Activated CD4-positive, CD25-positive, alpha-beta regulatory T cell (primary cell): ENCODE measurements at places on chromosomes 16 and 17.

- DNase-seq: no peak
These were observed 171.6 kb upstream of the TNRC6C start for GRCh38 chr17:77786740-77787505.

DNA sequence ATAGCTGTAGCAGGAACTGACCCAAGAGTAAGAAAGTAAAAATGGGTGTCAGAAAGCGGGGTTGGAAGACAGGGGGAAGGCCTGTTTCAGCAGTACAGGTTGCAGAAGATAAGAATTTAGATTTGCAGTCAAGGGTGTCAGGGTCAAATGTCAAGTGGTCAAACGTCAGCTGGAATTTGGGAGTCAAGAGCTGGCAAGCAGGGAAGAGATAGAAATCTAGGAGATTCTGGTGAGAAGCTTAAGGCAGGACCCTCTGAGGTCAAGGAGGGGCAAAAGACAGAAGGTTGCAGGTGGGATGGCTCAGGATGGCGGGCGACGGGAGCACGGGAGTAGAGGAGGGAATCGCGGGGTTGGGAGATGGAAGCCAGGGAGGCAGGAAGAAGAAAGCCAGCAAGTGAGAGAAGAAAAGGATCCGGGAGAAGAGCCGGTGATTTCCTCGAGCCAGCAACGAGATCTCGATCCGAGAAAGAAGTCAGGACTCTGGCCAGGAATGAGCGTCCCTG lies 335 bp downstream of the SLC25A35 start:
- DNase-seq: no peak

DNA sequence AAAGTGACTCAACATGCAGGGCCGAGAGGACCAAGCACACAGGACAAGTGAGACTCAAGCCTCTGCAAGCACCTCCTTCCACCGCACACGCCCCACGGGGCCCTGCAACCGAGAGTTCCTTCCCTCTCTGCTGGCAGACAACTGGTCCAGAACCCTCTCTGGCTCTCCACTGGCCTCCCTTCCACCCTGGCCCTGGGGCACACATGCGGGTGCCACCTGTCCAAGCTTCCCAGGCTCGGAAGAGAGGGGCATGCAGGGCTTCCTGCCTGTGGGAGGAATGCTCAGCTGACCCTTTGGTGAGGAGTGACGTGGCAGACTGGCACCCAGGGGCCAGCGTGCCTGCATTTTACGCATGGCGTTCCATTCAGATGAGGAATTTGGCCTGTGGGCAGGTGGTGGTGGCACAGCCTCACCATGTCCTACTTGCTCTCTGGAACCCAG lies 59.8 kb downstream of the PIPOX start:
- DNase-seq: no peak

DNA sequence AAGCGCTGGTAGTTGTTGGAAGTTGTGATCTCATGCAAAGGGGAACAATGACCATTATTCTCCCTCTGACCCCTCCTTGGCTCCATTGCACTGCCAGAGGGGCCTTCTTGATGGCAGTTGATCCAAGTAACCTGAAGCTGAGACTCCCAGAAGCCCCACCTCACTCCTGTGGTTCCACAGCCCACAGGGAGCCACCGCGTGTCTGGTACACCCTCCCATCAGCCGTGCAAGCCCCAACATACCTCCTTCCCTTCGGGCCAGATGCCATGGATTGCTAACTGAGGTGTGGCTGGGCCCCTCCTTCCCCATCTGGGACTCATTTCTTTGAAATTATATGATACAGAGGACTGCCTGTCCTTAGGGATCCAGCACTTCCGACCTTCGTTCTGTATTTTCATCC lies 17.8 kb downstream of the SAP30BP start:
- DNase-seq: no peak

DNA sequence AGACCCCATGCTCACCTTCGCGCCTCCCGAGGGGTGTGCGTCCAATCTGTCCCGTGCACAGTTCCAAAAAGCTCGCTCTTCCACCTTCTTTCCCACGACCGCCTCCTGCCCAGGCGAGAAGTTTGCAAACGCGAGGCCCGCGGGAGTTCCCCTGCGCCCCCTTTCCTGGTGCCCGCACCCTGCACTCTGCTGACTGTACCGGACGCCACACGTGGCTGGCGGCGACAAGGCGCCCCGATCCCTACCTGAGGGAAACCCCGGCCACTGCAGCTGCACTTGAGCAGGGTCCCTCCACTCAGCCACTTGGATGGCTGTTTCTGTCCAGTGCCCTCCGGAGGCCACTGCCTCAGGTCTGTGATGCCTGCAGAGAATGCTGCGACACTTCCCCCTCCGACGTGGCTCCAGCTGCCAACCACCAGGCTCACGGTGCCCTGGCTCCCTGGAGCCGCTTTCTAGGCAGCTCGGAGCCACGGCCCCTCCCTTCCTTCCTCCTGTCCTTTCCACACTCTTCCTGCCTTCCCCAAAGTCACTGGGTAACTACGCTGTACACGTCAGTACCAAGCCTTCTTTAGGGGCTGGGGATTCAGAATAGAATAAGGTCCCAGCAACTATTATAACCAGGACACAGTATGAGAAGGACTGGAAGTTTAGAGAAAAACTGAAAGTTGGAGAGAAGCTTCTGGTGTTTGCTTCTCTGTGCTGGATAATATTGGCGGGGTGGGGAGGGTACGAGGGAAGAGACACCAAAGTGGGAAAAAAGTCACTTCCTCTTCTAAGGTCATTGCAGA lies at the start of gene MLKL:
Gene MLKL (minus strand): TSS at position 425 of the 788 bp plus-strand sequence. CDS start 5,105 bp downstream, outside the sequence.
- DNase-seq: peak; percentile 26

GRCh38 chr17:48253975-48254374 lies 146.4 kb downstream of the SNX11 start:
- DNase-seq: no peak

DNA sequence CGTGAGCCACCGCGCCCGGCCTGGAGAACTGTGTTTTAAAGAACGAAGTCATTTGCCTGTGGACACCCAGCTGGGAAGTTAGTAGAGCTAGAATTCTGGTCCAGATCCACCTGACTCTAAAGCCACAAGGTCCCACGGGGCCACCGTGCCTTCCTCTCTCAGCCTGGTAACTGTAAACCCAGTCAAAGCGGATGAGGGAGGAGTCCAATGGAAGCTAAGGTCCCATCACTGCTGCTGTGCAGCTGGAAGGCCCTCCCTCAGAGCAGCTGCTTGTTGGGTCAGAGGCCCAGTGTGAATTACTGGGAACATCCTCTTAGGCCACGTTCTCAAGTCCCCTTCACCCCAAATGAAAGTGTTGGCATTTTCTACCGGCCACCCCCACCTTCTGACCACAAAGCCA lies 48.8 kb upstream of the CACNG5 start:
- no peak for DNase-seq

GRCh38 chr17:80955671-80956280 lies 35.9 kb upstream of the CHMP6 start:
- no peak for DNase-seq

DNA sequence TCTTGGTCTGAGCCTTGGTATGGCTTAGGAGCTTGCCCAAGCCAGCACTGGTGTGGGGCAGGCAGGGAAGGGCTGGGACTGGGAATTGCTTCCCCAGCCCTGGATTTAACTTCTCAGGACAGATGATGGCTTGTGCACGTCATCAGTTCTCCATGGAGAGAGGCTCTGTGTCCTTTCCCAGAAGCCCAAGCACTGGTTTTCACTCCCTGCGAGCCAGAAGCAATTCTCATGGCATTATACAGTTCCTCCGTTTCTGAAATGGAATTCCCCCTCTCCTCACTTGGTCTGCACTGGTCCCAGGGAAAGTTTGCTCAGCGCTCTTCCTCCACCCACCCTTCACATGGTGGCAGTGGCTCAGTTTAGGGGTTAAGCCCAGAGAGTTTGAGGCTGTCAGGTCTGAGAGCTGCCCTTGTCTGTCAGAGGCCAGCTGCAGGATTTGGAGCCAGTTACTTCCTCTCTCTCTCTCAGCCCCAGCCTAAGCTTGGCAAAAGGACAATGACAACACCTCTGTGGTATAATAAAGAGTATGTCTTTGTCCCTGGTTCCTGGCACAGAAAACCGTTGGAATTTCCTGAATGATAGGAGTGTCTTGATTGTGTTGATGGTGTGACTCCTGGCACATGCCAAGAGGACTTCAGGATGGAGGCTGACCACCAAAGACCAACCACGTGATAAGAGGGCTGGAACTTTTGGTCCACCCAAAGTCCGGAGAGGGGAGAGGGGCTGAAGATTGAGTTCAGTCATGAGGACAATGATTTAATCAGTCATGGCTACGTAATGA lies 219.6 kb upstream of the TNRC6C start:
- DNase-seq: no peak

DNA sequence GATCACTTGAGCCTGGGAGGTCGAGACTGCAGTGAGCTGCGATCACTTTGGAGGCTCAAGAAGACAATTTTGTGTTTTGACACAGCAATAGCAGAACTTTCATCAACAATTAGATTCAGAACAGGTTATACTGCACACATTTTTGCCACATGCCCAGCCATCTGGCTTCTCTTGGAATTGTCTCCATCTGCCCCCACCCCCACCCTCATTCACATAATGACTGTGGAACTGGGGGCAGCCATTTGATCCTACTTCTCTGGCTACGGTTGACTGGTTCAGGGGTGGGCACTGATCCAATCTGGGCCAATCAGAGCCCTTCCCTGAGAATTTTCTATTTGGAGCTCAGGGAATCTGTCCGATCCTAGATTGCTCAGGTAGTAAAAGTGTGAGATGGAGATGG lies 14.0 kb downstream of the TMEM92 start:
- DNase-seq: no peak

DNA sequence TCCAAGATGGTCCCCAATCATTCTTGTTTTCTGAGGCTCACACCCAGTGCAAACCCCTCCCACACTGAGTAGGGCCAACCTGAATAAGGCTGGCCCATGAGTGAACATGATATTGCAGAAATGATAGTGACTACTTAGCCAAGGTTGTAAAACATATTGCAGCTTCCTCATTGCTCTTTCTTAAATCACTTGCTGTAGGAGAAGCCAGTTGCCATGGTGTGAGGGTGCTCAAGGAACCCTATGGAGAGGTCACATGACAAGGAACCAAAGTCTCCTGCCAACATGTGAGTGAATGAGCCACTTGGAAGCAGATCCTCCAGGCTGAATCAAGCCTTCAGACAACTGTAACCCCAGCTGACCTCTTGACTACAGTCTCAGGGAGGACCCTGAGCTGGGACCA lies 191.4 kb downstream of the RGS9 start:
- DNase-seq: no peak

DNA sequence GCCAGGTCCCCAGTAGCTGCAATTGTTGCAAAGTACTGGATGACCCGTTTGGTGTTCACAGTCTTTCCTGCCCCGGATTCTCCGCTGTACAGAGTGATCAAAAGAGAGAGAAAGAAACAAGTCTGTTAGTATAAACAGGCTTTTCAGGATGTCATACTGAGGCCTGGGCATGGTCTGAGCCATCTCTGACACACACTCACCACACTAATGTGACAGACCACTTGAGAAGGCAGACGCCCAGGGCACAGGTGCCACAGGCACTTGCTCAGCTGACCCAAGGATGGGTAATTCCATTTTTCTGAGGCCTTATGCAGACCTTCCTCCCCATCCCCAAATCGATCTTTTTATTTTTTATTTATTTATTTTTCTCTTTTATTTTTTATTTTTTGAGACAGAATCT lies 7.5 kb downstream of the MYH3 start:
- no peak for DNase-seq

DNA sequence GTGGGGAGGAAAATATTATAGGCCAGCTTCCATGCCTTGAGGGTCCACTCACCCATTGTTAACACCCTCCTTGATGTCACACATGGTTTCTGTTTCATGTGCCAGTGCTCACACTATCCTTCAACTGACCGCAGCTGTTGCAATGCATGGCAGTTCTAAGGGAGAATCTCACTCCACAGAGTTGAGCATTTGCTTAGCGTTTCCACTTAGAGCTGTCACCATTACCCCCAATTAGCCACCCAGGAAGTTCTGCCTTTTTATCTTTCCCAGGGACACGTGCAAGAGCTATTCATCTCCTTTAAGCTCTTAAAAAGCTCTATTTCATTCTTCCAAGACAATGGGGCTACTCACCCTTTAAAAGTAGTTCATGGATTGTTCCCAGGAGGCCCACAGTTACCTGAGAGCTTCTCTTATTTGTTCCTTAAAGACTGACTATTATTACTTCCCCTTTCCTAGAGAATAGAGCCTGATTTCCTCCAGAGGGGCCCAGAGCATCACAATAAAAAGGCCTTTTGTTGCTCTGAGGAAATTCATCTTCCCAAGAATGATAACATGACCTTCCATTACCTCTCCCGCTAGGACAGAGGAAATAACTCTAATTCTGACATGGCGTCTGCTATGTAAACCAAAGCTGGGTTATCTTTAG lies 126.8 kb downstream of the CACNG3 start:
- DNase-seq: no peak

GRCh38 chr17:42247734-42248133 lies 28.5 kb downstream of the STAT5B start:
- DNase-seq: no peak

DNA sequence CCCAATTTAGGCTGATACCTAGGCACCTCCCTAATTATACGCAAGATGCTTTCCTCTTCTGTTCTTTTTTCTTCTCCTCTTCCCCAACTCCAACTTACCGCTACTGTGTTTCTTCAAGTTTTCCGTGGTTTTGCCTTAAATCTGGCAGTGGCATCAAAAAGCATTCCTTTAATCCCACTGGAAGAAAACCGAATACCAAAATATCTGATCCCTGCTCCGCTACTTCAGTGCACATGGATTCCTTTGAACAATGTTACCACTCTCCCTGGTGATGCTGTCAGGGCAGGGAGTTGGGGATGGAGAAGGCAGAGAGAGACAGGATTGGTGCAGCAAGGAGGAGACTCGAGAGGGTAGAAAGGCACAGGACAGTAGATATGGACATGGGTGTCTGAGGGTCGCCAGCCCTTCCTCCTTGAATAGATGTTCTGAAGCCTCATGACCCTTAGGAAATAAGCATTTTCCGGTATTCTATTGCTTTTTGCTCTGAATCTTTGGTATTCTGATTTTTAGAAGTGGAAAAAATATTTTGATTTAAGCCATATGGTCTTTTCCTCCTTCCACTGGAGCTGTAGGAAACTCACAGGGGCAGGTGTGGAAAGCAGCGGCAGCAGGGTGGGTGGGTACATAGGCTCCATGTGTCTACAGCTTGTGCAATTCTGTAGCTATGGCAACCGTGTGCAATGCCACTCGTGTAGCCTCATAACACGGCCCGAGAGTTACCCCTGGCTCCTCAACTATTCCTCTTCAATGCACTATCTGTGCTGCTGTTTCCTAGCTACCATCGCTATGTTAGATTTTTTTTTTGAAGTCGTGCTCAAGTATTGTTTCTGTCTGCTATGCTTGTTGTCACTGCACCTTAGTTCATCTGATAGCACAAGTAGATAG lies 32.3 kb upstream of the TANC2 start:
- DNase-seq: no peak
